Activated CD4-positive, alpha-beta memory T cell treated with anti-CD3 and anti-CD28 coated beads for 36 hours (primary cell): ENCODE measurements at places on chromosomes 16 and 17. TPM values are rescaled to one million over a fixed set of nuclear protein-coding genes. Genes with fewer than 3 reads are reported as not detected.

DNA sequence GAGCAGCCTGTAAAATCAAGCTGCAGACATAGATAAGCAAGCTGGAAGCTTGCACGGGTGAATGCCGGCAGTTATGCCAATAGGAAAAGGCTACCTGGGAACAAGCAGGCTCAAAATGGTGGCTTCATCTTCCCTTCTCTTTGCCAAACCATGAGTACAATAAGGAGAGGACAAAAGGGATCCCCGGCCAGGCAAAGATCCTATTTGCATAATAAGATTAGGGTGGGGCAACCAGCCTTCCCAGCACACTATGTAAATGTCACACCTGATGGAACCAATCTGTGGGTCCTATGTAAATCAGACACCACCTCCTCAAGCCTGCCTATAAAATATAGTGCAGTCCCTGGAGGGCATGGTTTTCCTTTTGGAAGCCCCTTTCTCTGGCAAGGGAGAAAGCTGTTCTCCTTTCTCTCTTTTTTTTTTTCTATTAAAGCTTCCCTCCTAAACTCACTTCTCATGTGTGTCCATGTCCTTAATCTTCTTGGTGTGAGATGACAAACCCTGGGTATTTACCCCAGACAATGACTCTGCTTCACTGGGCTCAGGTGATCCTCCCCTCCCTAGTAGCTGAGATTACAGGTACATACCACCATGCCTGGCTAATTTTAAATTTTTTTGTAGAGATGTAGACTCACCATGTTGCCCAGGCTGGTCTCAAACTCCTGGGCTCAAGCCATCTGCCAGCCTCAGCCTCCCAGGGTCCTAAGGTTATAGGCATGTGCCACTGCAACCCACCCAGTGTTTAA, 44.2 kb downstream of the PSMD12 start:
- no peak for DNase-seq

The CCDC154 gene
- 1.5 TPM for total RNA-seq

DNA sequence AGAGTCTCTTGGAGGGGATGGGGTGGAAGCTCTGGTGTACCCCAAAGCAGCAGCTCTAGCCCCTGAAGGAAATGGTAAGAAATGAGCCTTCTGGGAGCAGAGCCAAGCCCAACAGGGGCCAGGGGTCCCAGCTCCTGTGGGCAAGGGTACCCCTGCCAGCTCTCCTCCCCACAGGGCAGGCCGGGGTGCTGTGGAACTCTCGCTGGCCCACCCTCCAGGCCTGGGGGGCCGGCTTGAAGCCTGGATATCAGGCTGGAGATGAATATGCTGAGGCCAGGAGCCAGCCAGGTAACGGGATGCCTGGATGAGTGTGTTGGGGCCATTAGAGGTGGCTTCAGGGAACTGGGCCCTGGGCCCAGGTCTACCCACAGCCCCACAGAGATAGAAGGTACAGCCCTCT, 12.2 kb upstream of the CLDN9 start:
- no peak for DNase-seq

DNA sequence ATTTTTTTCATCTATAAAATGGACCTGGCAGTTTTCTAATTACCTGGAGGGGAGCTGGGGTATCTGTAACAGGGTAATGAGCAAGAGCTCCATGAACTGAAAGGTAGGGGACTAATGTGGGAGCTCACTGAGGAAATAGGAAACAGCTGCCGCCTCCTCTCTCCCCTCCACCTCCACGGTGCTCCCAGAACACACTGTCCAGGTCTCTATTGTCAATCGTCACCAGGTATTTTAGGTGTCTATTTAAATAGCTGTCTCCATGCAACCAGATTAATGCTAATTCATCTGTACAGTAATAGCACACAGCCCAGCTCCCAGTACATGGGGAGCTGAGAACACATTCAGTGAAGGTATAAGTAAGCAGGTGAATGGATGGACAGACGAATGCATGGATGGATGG, 233.3 kb downstream of the GRIN2A start:
- no peak for DNase-seq

The CEP295NL gene
- not detected for total RNA-seq

- no peak for DNase-seq
These were observed 59.5 kb downstream of the ZNF778 start for GRCh38 chr16:89277049-89277448.

The SLC46A1 gene
- total RNA-seq, result 2.3 TPM

GRCh38 chr16:84511831-84512230, 7.4 kb upstream of the MEAK7 start:
- DNase-seq, result no peak

DNA sequence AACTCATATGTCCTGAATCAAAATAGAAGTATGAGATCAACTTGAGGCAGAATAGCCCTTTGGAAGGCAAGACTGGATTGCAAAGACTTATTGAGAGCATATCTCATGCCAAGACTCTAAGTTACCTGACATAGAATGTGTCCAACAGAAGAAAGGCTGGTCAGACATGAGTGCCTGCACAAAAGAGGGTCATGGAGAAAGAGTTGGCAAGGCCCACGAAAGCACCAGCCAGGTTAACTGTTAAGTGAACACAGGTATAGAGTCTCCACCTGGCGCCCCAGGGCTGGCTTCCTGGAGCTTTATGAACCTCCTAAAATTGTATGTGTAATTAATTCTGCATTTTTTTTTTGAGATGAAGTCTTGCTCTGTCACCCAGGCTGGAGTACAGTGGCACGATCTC, 71.0 kb downstream of the CMC2 start:
- DNase-seq, result no peak

GRCh38 chr17:17954079-17954478, 18.1 kb downstream of the TOM1L2 start:
- DNase-seq, result no peak

The OTOP2 gene
- total RNA-seq, result not detected

- no peak for DNase-seq
These were observed 11.8 kb upstream of the STAC2 start for GRCh38 chr17:39237586-39237985.

The CD300LF gene
- total RNA-seq, result not detected

DNA sequence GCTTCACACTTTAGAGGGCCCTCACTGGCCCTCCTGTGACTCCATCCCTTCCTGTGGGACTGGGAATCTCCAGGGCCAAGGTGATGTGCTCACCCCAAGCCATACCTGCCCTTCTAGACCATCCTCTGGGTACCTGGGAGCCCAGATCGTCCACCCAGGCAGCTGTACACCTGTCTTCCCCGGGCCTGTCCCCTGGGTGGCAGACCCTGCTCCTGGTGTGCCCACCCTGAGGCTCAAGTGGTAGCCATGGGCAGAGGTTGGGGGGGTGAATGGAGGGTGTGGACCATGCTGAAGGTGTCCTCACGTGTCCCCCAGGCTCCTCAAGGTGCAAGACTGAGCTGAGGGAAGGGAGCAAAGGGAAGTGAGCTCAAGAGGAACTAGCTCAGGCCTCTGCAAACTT, 9.3 kb downstream of the CLEC10A start:
- no peak for DNase-seq

- no peak for DNase-seq
These were observed 3.8 kb downstream of the NUDT21 start for GRCh38 chr16:56447286-56447685.

The TEKT5 gene
- 0.15 TPM for total RNA-seq

The CPNE7 gene
- 6.2 TPM for total RNA-seq

DNA sequence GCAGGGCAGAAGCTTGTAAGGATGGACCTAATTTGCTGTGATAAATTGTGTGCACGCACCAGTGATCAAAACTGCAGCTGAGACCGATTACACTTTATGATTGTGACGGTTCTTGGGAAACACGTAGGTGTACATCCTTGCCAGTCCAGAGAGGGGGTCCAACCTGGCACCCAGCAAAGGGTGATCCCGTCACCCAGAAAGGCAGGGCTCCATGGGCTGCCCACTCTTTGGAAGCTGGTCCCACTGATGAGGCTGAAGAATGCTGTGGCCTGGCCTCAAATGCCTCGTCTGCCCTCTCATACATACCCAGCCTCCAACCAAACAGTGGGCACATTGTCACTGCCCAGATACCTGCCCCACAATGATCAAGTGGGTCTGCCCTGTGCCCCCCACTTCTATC, 132.0 kb downstream of the C16orf78 start:
- no peak for DNase-seq

DNA sequence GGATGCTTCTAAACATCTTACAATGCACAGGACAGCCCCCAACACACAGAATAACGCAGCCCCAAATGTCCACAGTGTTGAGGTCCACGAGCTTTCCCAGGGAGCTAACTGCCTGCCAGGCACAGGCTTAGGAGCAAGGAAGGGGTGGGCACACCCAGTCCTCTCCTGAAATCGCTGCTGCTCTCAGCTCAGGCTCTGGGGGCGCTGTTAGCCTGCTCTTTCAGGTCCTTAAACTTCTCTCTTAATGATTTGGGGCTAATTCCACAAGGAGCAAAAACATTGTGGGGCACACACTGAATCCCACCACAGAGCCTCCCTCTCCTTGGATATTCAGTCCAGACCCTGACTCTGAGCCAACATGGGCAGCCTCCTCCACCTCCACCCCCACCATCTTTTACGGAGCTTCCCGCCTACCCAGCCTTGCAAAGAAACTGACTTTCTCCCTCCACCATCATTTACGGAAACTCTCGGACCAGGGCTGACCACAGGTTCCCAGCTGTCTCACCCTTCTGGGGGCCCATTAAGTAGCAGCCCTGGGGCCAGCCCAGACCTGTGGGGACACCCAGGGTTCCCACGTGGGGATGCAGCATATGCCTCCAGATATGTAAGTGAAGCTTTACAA, 1.1 kb downstream of the CD300H start:
- peak; percentile 48 for DNase-seq
